Uterus (tissue), 4 donors: ENCODE measurements at places on chromosomes 1 and 21.
A peak's percentile ranks its signal among the peaks of the same experiment; 100 is the strongest.

DNA sequence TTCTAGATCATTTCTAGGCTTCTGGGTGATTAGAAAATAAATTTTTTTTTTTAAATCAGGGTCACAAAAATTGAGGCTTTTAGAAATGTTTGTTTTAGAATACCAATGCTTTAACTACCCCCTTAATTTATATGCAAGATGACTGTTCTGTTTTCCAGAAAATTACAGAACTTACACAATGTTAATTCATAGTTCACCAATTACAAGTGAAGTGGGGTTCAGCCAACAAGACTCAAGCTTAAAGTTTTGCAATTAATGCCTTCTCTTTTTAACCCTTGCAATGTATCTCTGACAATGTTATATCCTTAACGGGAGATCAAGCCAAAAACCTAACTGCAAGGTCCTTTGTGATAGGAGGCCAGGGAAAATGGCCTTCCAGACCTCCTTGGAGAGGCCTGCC, 5.6 kb downstream of the PRELP start:
- no peaks in the 10 kb centered on the region for H3K4me1 ChIP-seq
- no peaks in the 10 kb centered on the region for H3K36me3 ChIP-seq
- H3K27ac ChIP-seq, result peak overlapping the region; percentile 91
- H3K27me3 ChIP-seq, result no peaks in the 10 kb centered on the region
- H3K4me3 ChIP-seq, result no peak overlapping the region

GRCh38 chr1:162236201-162236600, 140.5 kb downstream of the SPATA46 start:
- no peak overlapping the region for H3K27ac ChIP-seq
- no peaks in the 10 kb centered on the region for H3K27me3 ChIP-seq
- H3K36me3 ChIP-seq, result no peaks in the 10 kb centered on the region

DNA sequence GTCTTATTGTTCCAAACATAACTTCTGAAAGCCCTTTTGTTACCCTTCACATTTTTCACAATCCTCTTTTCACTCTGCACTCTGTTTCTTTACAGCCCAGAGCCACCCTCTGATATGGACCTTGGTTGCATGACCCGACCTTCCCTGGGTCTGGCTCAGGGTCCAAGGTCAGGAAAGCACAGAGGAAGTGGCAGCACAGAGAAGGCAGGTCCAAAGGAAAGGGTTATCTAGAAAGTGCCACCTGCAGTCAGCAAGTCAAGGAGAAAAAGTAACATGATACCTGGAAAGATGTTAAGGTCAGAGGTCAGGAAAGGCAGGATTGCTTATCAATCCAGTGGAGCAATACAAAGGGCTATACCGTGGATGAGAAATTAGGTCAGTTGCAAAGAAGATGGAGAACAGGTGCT, 18.4 kb downstream of the BCAR3 start:
- no peak overlapping the region for H3K27ac ChIP-seq
- no peaks in the 10 kb centered on the region for H3K36me3 ChIP-seq
- DNase-seq, result no peak
- H3K27me3 ChIP-seq, result no peaks in the 10 kb centered on the region
- H3K4me3 ChIP-seq, result no peak overlapping the region
- no peaks in the 10 kb centered on the region for H3K4me1 ChIP-seq

DNA sequence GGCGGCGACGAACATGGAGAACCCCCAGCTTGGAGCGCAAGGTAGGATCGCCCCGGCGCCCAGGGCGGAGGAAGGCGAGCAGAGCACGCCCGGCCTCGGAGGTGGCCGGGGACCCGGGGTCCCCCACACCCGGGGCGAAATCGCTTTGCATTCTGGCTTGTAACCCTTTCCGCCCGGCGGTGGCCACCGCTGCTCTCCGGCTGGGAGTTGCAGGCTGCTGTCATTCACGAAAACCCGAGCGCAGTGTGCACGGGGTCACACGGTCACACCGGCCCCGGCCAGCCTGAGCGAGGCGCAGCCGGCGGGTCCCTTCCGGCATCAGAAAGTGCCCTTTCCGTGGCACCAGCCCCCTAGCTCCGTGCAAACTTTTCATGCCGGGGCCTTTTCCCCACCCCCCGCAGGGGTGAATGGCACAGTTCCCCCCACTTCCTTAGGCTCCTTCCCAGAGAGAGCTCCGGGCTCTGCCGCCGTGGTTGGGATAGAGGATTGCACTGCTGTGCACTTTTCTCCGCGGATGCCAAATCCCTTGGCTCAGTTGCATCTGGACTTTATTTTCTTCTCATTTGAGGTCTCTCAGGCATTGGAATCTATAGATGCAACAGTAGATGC, 802 bp downstream of the KAZN start:
- H3K4me3 ChIP-seq, result no peak overlapping the region
- DNase-seq, result no peak
- H3K4me1 ChIP-seq, result peaks cover 16% of the 10 kb centered on the region
- H3K27me3 ChIP-seq, result no peaks in the 10 kb centered on the region
- no peaks in the 10 kb centered on the region for H3K36me3 ChIP-seq
- no peak overlapping the region for H3K27ac ChIP-seq

- H3K36me3 ChIP-seq, result no peaks in the 10 kb centered on the region
- peak overlapping the region; percentile 43 for H3K4me3 ChIP-seq
- peak overlapping the region; percentile 98 for H3K27ac ChIP-seq
- peaks cover 32% of the 10 kb centered on the region for H3K4me1 ChIP-seq
- peak; percentile 80 for DNase-seq
- no peaks in the 10 kb centered on the region for H3K27me3 ChIP-seq
Measured at GRCh38 chr1:27527223-27527889, 37.4 kb upstream of the WASF2 start.
